Cardiac septum (tissue), 1 donor: ENCODE measurements at places on chromosomes 2 and 18. TPM values are rescaled to one million over a fixed set of nuclear protein-coding genes. Genes with fewer than 3 reads are reported as not detected.
A peak's percentile ranks its signal among the peaks of the same experiment; 100 is the strongest.

DNA sequence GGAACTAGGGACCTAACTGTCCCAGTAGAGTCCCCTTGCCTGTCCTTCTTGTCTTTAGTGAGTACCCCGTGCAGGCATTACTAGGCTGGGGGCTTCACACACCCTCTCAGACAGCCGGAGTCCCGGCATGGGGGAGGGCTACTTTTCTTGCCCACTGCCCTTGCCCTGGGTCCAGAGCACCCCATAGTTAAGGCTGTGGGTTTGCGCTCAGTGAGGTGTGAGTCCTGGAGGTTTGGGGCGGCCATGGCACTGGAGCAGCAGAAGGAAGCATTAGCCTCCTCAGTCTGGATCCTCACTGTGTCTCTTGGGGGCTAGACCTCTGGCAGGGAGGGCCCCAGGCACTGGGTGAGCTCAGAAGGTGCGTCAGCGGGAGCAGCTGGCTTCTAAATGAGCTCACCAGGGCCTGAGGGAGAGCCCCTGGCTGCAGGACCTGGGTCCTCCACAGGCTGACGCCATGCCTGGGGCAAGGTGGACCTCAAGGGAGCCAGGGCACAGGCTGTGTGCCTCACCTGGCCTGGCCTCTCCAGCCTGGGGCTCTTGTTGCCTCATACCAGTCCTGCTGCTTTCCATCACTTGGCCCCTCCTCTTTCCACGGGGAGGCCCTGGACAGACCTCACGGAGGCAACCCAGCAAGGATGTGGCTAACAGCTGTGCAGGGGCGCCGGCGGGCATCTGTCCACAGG, 27.4 kb downstream of the HS6ST1 start:
- DNase-seq: no peak

DNA sequence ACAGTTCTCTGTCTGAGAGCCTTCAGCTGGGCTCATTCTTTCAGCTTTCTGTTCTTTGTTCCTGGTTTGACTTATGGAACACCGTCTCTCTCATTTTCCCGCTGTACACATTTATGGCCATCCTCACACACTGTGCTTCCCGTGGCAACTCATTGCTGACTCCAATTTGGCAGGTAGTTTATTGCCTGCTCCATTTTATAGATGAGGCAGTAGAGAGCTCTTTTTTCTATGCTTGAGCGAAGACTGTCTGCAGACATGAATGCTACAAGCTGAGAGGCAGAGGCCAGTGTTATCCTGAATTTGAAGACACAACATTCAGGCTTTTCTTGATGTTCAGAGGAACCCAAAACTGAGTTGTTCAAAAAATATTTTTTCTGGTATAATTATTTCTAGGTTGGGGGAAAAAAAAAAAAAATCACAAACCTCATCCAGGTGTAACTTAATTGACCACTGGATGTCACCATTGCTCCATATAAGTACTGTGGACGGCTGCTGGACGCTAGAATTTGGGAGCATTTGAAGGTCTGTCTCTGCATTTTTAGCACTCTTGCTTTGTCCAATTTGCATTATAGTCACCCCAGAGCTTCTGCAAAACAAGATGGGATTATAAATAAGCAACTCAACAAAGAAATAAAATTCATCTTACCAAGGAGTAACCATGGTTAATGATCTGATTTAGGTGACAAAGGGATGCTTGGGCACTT, 83.5 kb downstream of the HRH4 start:
- no peak for DNase-seq

DNA sequence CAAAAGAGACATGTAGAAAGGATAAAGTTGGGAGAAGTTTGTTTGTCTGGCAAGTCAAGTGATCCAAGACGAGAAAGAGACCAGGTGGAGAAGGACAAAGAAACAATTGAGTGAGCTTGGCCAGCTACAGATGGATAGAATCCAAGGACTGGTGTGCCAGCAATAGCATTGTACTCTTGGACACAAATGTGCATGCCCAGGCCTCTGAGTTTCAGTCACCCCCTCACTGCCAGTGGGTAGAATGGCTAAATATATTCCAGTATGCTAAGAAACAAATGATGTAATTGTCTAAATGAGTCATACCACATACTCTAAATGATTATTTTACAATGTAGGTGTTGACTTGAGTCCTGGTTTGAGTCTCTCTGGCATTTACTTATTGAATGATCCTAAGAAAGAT, 881.3 kb downstream of the LRRTM4 start:
- DNase-seq: peak; percentile 78

UCN gene
- total RNA-seq: 2.1 TPM

ALLC gene
- not detected for total RNA-seq

DNA sequence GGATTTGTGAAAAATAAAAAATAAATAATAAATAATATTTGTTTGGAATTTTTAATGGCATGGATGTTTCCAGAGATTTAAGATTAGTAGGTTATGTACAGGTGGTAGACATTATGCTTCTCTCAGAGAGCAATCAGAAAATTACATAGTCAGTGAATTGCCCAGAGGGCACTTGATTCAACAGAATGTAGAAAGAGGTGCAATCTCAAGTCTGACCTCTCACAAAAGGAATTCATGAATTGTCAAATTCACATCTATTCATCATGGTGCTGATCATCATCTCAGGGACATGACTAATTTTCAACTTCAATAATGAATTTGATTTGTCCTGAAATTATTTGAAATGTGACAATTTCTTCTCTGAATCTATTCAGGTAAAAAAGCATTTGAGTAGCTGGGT, 172.5 kb downstream of the PDE11A start:
- DNase-seq: no peak

CD207 gene
- total RNA-seq: 0.16 TPM

DNA sequence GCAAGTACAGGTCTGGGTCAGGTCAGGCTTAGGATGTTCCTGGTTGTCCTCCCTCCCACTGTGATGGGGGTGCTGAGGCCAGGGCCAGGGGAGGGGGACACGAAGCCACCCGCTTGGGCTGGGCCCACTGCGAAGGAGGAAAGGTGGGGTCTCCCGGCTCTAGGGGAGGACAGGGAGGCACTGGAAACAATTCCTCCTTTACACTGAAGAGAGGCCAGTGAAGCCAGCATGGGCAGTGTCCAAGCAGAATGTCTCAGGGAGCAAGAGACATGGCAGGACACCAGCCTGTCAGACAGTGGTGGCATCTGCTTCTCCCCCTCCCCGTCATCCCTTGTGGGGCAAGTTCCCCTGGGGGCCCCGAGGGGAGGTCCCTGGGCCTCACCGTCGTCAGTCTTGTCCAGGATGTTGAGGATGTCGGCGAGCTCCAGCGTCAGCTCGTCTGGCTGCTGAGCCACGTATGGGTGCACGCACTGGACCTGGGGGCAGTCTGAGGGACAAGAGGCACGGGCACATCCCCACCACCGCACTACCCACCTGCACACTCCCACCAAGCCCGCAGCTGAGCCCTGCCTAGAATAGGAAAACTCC, 10.8 kb downstream of the SNORC start:
- no peak for DNase-seq

DNA sequence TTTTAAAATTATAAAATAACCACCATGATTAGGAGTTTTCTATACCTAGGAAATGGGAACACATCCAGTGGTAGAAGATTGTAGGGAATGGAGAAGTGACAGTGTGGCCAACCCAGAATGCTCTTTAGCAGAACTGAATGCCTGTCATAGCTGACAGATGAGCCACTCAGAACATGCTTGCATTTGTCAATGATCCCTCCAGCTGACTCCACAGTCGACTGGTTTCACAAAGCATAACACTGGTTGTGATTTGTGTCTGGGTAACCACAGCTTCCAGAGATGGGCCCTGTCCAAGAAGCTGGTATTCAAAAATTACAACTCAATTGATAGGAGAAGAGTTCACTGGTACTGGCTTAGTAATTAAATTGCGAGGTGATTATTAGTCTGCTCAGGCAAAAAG, 9.0 kb upstream of the CTIF start:
- no peak for DNase-seq

DNA sequence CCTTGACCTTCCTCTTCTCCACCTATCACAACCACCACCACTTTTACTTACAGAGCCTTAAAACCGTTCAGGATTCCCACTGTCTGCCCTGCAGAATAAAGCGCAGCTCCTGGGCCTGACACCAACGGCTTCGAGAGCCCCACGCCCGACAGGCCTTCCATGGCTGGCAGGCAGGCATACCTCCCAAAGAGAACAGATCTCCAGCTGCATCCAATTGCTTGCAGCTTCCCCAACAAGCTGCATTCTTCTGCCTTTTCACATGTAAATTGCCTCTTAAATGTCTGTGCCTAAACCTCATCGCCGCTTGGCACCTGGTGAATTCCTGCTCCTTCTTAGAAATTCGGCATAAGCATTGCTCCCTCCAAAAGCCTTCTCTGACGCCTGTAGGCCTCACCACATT, 31.5 kb upstream of the FAM124B start:
- no peak for DNase-seq

- peak; percentile 43 for DNase-seq
These were observed 27.7 kb downstream of the LBH start for GRCh38 chr2:30259071-30259470.

VIT gene
- 2.6 TPM for total RNA-seq

- no peak for DNase-seq
These were observed 90.6 kb downstream of the POU3F3 start for GRCh38 chr2:104944495-104944894.

DNA sequence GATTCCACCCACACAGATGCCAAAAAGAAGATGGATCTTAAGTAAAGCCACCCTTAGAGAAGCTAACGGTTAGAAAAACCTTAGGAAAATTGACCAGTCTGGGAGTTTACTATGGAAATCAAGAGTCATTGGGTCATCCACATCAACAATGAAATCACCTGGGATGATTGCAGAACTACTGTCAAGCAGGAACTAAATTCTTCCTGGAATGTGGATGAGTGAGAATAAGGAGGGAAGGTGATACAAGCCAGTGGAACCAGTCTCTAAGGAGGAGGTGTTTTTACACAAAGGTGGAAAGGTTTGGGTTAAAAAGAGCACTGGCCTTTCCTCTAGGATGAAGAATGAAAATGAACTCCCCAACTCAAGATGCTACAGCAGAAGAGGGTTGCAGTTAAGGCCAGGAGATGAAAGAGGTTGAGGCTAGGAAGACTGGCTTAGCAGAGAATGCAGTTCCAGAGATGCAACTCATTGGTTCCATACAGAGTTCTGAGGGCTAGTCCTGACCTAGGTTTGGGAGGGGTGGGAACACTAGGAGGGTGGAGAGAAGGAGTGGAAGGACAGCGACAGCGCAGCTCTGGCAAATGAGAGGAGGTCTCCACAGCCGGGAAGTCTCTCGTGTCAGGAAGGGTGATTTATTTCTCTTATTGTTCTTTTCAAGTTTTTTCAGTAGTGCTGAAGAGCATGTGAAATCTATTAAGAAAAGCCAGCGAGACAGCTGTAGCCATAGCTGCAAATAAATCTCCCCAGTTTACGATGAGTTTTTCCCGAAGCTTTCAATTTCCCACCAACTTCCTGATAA, 27.7 kb upstream of the KDM3A start:
- DNase-seq: no peak

DNA sequence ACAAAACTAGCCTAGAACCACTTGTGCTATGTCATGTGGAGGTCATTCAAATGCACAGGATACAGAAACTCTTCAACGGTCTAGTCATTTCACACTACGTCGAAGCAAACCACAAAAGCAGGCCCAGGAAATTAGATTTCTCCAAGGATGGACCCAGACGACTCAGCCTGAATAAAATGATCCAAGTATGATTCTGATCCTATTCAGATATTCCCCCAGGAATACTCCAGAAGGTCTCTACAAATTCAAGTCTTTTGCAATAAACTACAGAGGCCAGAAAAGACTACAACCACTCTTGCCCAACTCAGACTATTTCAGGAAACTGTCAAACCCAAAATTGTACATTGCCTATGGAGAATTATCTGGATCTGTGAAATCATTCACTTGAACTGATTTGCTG, 422.5 kb downstream of the METTL4 start:
- DNase-seq: no peak

GRCh38 chr2:29844713-29845326, 76.6 kb downstream of the ALK start:
- no peak for DNase-seq

DNA sequence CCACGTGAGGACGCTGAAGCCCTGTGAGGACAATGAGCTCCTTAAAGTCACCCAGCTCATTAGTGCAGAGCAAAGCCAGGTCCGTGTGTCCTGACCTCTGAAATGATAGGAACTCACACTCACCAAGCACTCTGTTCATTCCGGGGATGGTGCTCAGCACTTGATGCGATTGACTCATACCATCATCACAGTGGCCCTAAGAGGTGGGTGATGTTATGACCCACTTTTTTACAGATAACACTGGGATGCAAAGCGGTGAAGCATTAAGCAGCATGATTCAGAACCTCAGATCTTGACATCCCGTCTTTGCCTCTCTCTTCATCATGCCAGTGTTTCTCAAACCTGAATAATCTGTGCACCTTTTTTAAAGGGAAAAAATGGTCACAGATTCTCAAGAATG, 234.8 kb downstream of the ALPK2 start:
- DNase-seq: no peak

- DNase-seq: no peak
These were observed 82.1 kb downstream of the CDC42EP3 start for GRCh38 chr2:37589298-37589697.

AQP4 gene
- 0.75 TPM for total RNA-seq

DNA sequence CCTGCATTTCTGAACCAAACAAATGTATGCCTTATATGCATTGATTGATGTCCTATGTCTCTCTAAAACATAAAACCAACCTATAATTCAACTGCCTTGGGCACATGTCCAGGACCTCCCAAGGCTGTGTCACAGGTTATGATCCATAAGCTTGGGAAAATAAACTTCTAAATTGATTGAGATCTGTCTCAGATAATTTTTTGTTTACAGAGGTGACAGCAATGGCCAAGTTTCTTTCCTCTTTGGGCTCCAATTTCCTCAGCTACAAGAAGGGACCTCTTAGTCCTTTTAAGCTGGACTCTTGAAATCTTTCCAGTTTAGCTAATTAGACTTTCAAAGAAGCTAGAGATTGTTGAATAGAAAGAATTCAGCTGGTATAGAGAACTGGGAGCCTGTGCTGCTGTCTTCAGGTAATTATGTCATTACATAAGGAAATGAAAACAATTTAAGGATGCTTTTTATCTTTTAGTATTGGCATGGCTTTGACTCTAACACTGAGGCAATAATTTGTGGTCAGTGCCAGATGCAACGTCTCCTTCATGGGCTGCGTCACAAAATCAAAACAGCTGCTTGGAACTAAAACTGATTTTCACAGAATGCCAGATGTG, 412.1 kb upstream of the TRIB2 start:
- DNase-seq: no peak

GRCh38 chr2:75030218-75031009, 72.0 kb downstream of the POLE4 start:
- DNase-seq: no peak

GRCh38 chr2:126645211-126645618, 10.7 kb upstream of the GYPC start:
- DNase-seq: no peak

DNA sequence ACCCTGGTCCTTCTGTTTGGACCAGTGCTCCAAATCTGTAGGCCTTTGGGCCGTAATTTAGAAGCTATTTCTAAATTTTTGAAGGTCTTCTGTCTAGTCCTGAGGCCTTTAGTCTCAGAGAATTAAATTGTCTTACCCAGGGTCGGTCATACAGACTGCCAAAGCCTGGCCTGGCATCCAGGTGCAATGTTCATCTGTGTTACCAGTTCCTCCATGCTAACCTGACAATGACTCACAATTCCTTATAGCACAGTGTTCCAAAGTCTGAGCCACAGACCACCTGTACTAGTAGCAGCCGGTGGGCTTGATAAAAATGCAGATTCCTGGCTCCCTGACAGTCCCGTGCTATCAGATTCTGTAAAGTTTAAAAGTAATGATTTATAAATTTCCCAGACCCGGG, 77.7 kb upstream of the MAP4K3 start:
- DNase-seq: no peak
